ENCODE measurements at places on chromosomes 7 and 10. TPM values are rescaled to one million over a fixed set of nuclear protein-coding genes. Genes with fewer than 3 reads are reported as not detected.
A peak's percentile ranks its signal among the peaks of the same experiment; 100 is the strongest.

DNA sequence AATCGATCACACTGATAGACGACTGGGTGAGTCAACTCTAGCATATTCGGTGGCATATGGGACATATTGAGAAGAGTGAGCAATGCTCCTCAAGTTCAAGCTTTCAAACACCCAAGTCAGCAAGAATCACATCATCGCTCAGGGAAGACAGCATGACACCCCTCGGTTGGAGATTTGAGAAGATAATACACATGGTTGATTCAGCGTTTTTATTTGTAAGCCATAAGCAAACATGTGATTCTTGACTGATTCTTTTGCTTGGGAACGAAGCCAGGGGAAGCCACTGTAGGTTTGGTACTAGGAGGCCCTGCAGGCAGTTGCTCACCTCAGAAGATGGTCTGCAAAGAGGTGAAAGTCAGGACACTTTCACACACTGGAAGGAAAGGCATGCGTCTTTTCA lies 12.6 kb downstream of the UCMA start:
- no peaks in the 10 kb centered on the region for H3K27me3 ChIP-seq
- no peak overlapping the region for H3K27ac ChIP-seq
- H3K4me3 ChIP-seq, result no peak overlapping the region
- H3K36me3 ChIP-seq, result no peaks in the 10 kb centered on the region
- DNase-seq, result no peak
- H3K4me1 ChIP-seq, result no peaks in the 10 kb centered on the region

Gene ITPRID1
- not detected for polyA plus RNA-seq

Gene KCP
- not detected for polyA plus RNA-seq

Gene EPO
- 0.41 TPM for polyA plus RNA-seq

DNA sequence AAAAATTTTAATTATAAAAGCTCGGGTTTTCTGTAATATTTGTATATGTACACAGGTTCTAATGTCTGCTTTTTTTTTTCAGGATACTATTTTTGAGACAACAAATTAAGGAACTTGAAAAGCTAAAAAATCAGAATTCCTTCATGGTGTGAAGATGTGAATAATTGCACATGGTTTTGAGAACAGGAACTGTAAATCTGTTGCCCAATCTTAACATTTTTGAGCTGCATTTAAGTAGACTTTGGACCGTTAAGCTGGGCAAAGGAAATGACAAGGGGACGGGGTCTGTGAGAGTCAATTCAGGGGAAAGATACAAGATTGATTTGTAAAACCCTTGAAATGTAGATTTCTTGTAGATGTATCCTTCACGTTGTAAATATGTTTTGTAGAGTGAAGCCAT lies 57.9 kb upstream of the BAMBI start:
- peaks cover 20% of the 10 kb centered on the region for H3K36me3 ChIP-seq
- no peaks in the 10 kb centered on the region for H3K4me1 ChIP-seq
- no peak overlapping the region for H3K4me3 ChIP-seq
- H3K27ac ChIP-seq, result no peak overlapping the region
- no peak for DNase-seq
- H3K27me3 ChIP-seq, result no peaks in the 10 kb centered on the region

DNA sequence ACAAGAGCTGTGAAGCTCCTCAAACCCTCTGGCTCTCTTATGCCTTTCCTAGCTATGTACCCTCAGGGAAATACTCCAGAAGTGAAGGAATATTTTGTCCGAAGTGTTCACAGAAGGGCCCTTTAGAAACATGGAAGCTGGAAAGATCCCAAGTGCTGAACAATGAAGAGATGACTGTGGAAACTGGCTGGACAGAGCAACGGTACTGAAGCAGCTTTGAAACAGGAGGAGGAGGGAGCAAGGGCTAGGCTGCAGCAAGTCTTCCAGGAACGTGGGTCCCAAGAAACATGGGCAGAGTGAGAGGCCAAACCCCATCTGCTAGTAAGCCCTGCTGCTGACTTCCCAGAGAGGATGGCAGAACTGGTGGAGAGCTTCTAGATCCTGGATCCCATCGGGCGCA lies 3.0 kb upstream of the PSAP start:
- peaks cover 14% of the 10 kb centered on the region for H3K4me1 ChIP-seq
- H3K27ac ChIP-seq, result no peak overlapping the region
- no peak for DNase-seq
- H3K4me3 ChIP-seq, result no peak overlapping the region
- no peaks in the 10 kb centered on the region for H3K36me3 ChIP-seq
- H3K27me3 ChIP-seq, result no peaks in the 10 kb centered on the region

GRCh38 chr7:157828881-157829280 lies 492.1 kb downstream of the DNAJB6 start:
- no peaks in the 10 kb centered on the region for H3K4me1 ChIP-seq
- H3K27me3 ChIP-seq, result no peaks in the 10 kb centered on the region
- H3K4me3 ChIP-seq, result no peak overlapping the region
- H3K36me3 ChIP-seq, result no peaks in the 10 kb centered on the region
- DNase-seq, result no peak
- H3K27ac ChIP-seq, result no peak overlapping the region

Gene TBC1D12
- 7.0 TPM for polyA plus RNA-seq

DNA sequence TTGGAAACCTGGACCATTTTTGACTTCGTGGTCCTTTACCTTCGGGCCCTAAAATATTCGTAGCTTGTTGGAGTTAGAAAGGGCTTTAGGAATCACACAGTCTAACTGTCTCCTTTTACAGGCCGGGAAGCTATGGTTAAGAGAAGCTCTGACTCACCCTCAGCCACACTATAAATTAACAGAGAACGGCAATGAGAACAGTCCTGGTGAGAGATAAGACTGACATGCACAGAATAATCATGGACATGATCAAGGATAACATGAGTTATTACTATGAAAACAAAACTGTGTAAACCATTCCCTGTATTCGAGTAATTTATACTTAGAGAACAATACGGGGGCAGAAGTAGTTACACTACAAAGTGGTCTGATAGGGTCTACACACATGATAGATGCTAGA lies 162.5 kb upstream of the MALRD1 start:
- no peak for DNase-seq
- no peak overlapping the region for H3K27ac ChIP-seq

GRCh38 chr7:36285276-36285675 lies 104.4 kb upstream of the ANLN start:
- H3K27ac ChIP-seq, result no peak overlapping the region
- H3K4me3 ChIP-seq, result no peak overlapping the region
- no peaks in the 10 kb centered on the region for H3K27me3 ChIP-seq
- H3K36me3 ChIP-seq, result no peaks in the 10 kb centered on the region

GRCh38 chr7:727104-727805 lies at the start of gene PRKAR1B:
PRKAR1B (minus strand) TSS chr7:727281; CDS start chr7:711505, 15,776 bp downstream.
- peak within 1 kb of the TSS; percentile 47 for H3K27ac ChIP-seq
- peaks cover 18% of the 10 kb centered on the region for H3K4me1 ChIP-seq
- DNase-seq, result no peak
- H3K4me3 ChIP-seq, result peak within 1 kb of the TSS; percentile 65
- H3K36me3 ChIP-seq, result peaks cover 10% of the 10 kb centered on the region

DNA sequence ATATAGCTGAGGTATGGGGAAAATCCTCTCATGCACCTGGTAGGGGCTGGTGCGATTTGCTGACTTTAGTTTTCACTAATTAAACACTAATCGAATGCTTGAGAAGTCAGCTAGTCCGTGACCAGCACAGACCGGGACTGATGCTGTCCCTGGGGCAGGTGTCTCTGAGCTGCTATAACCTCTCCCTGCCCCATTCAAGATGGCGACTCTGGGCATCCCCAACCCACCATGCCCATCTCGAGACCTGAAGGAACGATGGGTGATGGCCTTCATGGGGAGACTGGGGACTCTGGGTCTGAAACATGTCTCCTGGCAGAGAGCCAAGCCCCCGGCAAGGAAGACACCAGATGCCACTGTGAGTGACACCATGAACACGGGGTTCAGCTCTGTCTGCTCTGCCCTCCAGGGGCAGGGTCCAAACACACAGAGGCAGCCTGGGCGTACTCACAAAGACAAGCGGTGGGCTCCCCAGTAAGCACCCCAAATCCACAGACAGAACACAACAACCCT lies 57.4 kb downstream of the GNA12 start:
- no peak for DNase-seq
- no peak overlapping the region for H3K27ac ChIP-seq
- peaks cover 10% of the 10 kb centered on the region for H3K4me1 ChIP-seq
